Epithelial cell of proximal tubule (primary cell): ENCODE measurements at places on chromosomes 16 and 17.

DNA sequence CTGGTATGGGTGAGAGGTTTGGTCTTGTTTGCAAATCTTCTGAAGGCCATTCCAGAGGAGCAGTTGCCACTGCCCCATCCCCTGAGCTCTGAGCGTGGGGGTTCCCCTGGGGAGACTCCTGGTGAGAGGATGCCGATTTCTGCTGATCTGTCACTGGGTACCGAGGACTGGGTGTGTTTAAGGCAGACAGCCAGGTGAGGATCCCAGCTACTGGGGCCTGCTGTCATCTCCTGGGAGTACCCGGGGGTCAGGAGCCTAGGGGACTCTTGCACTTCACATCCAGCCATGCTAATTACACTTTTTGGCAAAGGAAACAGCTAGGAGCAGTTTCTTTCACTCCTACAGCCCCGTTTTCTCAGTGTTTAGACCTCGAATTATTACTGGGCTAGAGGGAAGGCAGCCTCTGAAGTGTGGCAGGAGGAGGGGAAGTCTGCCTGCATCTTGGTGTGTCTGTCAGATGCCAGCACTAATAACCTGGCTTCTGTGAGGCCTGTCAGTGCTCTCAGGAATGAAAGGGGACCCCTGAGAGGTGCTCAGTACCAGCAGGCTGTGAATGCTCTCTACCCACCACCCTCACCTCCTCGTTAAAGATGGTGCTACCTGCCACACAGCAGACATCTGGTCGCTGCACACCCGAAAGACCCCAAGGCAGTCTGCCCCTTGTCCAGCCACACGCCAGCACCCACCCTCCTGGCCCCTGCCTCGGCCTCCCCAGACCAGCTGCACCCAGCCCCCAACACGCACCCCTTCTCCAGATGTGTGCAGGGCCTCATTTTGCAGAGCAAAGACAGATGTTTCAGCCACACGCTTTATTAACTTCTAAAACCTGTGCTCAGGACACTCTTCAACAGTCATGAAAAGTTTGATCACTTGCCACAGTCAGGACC lies 43.2 kb downstream of the SNX20 start:
- DNase-seq: no peak

DNA sequence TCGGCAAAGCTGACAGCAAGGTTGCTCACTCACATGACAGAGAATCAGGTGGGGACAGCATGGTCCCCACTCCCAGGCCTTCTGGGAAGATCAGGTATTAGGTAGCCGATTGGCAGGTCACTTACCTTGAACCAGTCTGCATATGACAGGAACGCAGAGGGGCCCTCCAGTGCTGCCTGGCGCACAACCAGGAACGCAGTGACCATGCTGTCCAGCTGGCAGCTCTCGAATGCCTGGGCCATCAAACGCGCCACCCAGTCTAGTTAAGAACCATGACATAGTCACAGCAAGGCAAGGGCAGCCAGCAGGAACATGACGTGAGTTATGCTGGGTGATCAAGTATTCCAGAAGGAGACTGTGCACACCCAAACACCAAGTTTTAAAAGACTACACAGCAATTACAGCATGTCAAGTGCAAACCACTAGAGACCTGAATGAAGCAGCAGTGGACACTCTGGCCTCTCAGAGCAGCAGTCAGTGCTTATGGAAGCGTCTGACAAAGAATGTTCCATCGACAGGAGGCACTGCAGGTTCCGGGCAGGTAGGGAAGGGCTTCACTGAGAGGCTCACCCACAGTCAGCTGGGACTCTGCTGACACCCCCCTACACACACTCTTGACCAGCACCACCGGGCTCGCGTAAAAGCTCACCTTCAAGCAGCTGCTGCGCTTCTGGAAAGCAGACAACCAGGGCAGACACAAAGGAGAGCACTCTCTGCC lies 25.0 kb downstream of the FANCA start:
- DNase-seq: no peak

DNA sequence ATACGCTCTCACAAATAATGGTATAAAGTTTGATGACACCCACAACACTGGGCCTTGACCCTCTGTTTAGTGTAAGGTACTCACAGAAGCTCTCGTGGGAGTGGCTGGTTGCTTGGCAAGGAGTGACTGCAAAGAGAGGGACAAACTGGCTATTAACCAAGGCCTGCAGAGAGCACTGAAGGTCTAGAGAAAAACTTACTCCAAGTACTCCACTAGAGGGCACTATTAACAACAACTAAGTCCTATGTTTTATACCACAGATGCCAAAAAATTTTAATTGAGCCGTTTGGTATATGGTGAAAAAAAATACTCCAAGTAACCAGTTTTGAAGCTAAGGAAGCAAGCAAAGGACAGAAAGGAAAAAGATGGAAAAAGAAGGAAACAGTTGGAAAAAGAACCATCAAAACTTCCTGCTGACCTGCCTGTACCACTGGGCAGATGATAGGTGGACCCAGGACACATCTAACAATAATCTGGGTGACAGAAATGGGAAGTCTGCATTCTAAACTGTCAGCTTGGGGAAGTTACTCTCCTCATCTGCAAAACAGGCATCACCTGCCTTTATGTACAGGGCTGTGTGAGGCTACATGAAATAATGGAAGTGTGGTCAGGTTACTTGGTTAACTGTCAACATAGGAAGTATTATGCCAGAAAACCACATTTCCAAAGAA lies 23.2 kb downstream of the DYNC1LI2 start:
- no peak for DNase-seq

GRCh38 chr16:51119556-51119955 lies 31.5 kb downstream of the SALL1 start:
- no peak for DNase-seq

- no peak for DNase-seq
Measured at GRCh38 chr16:11546608-11547061, 40.1 kb downstream of the LITAF start.

DNA sequence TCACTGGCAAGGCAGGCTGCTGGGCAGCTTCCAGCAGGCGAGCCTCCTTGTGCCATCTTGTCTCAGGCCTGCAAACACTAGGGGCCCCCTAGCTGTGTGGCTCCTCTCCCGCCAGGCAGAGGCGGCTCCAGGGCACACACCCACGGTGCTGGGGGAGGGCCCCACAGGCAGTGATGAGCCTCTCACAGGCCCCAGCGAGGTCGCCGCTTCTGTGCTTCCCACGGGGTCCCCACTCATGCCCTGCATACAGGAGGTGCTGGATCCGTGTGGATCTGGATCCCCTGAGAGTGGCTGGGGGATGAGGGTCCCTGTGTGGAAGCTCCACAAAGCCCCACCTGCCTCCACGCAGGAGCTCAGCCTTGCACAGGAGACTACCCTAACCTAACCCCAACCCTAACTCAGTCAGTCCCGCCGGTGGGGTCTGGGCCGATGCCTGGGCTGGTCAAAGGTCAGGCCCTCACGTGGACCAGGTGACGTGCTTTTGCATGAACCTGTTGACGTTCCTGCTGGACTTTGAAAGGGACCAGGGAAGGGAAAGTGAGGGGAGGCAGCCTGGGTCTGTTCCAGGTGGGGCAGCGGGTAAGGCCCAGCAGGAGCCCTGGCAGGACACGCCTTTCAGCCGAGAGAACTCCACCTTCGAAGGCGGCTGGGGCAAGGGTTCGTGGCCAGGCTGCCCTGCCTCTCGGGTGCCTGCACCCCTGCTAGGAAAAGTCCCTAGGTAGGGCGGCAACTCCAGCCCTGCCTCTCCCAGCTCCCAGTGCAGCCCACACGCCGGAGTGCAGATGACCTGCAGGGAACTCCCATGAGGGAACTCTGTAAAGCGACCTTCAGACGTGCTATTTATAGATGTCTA lies 5.2 kb downstream of the SECTM1 start:
- DNase-seq: no peak

DNA sequence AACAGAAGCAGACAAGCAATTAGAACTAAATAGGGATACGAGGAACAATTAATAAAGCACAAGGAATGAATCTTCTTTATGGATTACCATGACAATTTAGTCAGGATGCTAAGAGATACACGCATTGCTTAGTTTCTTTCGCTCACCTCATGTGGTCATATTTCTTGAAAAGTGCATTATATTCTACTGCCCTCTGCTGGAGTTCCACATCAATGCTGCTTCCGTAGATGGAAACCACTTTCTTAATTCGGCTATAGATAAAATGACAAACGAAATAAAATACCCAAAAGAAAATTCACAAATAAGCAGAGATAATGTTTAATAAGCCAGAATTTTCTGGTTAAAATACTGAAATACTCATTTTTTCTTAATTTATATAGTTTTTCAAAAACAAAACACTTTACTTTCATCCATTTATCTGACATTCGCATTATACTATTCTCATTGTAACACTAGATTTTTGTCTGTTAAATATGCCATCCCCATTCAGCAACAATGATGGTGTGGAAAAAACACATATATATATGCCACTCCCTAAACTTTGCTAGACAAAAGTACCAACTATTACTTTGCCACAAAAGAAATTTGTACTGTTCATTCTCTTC lies 22.0 kb upstream of the PHLPP2 start:
- DNase-seq: no peak

DNA sequence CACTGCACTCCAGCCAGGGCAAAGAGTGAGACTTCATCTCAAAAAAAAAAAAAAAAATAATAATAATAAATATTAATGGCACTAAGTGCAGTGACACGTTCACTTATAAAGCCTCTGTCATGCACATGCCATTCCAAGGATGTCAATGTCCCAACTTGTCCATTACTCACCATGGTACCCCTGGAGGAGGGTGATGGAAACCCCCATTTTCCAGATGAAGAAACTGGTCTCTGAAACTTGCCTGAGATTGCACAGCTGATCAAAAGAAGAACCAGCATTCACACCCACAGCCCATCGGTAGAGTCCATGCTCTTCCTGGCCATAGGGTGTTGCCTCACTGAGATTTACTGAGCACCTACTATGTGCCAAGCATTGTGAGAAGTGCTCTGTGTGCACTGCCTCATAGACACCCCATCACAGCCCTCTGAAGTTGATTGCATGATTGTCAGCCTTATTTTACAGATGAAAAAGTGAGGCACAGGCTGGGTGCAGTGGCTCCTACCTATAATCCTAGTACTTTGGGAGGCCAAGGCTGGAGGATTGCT lies 123.7 kb downstream of the ABCC1 start:
- no peak for DNase-seq

GRCh38 chr17:28648698-28649097 lies 3.7 kb upstream of the BLTP2 start:
- no peak for DNase-seq

DNA sequence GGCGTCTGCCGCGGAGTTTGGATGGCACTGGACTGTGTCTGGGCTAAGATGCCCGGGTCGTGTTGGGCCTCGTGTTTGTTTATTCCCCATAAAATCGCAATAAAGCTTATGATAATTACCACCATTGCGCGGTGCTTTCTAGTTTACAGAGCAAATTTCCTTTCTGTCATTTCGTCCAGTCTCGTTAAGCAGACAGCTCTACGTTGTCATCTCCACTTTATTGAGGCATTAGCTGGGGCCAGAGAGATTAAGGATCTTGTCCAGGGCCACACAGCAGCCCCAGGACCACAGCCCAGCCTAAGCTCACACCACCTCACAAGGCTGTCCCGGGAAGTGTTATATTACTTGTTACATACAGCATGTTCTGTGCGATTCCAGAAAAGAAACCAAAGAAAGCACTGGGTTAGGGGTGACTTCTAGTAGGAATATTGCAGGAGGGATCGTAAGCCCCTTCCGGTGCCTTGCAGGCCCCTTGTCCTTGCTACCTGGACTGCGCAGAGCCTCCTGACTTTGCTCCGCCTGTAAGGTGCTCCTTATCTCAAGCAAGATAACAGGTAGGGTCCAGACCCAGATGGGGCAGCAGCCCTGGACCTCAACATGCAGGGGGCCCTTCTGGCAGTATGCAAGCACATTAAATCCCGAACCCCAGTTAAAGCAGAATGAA lies 6.3 kb downstream of the NOS2 start:
- DNase-seq: no peak

DNA sequence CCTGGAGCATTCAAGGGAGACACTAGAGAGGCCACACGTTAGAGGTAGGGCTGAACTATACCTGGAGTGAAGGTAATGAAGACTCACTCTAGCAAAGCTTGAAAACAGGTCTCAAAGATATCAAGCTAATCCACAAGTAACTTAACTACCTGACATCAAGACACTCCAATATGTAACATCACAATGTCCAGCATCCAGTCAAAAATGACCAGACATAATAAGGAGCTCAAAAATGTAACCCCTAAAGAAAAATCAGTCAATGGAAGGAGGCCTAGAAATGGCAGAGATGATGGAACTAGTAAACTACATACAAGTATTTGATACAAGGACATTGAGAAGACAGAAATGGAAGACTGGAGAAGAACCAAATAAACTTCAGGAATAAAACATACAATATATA lies 6.0 kb downstream of the TEKT3 start:
- no peak for DNase-seq

DNA sequence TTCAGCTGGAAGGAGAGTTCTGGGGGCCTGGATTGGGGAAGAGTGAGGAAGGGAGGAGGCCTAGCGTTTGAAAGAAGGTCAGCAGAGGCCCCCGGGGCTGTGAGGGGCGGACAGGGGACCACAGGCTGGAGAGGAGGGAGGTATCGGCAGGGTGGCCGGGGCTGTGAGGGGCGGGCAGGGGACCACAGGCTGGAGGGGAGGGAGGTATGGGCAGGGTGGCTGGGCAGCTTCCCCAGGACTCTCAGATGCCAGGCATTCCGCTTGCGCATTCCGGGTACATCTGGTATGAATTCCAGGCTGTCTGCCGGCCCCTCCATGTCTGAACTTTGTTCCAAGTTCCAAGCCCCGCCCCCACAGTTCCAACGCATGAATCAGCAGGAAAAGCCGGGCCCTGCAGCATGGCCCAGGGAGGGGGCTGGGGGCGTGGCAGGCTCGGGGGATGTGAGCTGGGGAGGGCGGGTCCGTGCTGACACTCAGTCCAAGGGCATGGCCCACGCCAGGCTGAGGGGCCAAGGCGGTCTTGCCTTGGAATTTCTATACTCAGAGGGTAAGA lies 4.3 kb upstream of the TLCD2 start:
- DNase-seq: peak; percentile 68

DNA sequence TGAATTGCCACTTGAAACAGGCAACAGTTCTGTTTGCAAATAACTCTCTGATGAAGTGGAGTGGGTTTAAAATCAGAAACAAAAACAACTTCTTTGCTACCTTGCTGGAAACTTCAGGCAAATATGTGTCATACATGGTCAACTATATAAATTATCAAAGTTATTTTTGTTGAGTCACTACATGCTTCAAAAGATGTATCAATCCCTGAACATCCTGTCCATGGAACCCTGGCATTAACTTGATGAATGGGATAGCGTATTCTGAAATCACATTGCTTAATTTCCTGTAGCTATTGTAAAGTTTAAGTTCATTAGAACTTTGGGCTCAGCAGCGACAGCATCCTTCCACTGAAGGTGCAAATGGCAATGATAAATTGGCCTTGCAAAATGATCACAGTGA lies 213.6 kb upstream of the MAF start:
- no peak for DNase-seq

- DNase-seq: no peak
Measured at GRCh38 chr16:68379472-68380347, 68.6 kb downstream of the SMPD3 start.
